ENCODE measurements at places on chromosomes 1 and 21.
A peak's percentile ranks its signal among the peaks of the same experiment; 100 is the strongest.

DNA sequence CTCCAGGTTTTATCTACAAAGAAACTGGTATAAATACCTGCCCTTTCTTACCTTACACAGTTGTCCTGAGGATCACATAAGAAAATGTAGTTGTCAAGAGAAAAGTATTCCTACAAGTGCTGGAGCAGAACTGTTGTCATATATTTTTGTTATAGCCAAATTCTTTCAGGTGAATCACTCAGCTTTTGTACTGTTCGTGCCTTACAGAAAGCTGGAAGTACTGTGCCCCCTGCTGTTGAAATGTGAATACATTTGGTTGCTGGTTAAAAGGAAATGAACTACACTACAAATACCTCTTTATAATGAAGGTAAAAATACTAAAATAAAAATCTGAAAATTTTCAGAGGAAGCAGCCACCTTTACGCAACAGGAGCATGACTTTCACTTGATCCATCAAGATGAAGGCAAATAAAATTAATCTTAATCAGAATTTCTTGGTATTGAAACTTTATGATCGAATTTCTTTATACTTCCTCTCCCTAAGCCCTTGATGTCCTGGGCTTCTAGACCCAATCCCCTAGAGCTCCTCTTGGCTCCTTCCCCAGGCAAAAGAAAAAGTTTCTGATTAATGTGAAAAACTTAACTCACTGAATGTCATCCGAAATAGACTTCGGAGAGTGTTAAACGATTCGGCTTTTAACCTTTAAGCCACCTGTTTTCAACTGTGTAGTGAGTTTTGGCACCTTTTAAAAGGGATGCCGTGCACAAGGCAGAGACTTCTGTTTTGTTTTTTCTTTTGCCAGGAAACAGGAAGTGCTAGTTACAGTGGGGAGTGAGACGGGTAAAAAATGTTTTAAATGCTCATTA is 12.5 kb downstream of the CHML start:
- DNase-seq: no peak

GRCh38 chr21:28693476-28693875 is 299.2 kb downstream of the LTN1 start:
- no peak for DNase-seq

DNA sequence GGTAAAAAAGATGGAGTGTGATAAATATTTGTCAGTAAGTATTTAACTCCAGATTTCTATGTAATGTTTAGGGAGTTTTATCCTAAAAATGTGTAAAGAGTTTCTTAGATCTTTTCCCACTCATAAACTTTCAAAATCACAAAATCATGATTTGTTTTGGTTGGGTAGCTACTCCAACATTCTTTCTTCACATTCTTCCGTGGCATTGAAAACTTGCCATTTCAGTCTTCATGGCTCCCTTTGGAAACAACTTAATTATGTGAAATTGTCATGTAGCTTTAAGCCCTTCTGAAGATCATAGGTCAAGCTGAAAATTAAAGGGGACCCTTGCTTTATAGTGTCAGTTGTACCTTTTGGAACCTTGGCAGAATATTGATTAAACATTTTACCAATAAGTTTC is 73.2 kb downstream of the ADGRL2 start:
- no peak for DNase-seq

DNA sequence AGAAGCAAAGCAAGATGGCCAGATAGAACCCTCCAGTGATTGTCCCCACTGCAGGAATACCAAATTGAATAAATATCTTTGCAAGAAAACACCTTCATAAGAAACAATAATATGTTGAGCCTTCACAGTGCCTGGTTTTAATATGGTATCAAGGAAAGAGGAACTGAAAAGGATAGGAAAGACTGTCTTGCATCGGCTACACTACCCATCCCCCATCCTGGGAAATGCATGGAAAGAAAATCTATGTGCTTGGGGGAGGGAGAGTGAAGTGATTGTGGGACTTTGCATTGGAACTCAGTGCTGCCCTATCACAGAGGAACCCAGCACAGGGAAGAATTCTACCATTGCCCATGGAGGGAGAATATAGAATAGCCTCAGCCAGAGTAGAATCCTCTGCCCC is 28.6 kb upstream of the AK5 start:
- DNase-seq: no peak

DNA sequence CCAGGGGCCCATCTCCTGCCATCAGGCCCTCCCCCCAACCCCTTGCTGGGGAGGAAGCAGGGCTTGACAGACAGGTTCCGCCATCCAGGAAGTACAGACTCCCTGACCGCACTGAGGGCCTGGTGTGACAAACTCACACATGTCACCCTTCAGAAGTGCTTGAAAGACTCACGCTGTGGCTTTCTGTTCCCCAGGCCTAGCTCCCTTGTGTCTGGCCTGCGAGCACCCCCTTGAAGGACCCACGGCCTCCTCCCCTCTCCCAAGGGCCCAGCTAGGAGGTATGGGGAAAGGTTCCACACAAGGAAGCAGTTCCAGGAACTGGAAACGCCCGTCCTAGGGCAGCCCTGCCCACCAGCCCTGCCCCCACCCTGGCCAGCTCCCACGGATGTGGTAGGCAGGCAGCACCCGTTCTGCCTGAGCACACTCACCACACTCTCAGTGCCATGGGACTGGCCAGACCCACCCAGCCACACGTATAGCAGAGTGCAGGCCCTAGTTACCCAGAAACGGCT is 26.7 kb downstream of the SLC2A1 start:
- DNase-seq: peak; percentile 82

Measured in stimulated activated CD8-positive, alpha-beta memory T cell treated with anti-CD3 and anti-CD28 coated beads, Interleukin-4, amount 100 ng/mL, for 48 hours (primary cell).